ENCODE measurements at places on chromosomes 13 and 19.

DNA sequence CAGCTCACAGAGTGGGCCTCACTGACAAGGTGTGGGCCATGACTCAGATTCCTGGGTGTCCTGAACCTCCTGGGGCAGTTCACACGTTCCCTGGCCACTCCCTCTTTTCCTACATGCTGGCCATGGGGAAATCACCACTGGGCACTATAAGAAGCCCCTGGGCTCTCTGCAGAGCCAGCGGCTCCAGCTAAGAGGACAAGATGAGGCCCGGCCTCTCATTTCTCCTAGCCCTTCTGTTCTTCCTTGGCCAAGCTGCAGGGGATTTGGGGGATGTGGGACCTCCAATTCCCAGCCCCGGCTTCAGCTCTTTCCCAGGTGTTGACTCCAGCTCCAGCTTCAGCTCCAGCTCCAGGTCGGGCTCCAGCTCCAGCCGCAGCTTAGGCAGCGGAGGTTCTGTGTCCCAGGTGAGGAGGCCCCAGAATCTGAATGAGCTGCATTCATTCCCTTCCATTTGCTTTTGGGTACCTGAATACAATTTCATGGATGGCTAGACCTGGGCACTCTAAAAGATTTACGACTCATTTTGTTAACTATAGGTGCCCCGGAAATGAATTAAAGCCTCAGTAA is at the start of gene OLFM4:
OLFM4 (plus strand) TSS at position 177 of the 567 bp plus-strand sequence; CDS start at position 201, 24 bp downstream.
- DNase-seq = no peak

DNA sequence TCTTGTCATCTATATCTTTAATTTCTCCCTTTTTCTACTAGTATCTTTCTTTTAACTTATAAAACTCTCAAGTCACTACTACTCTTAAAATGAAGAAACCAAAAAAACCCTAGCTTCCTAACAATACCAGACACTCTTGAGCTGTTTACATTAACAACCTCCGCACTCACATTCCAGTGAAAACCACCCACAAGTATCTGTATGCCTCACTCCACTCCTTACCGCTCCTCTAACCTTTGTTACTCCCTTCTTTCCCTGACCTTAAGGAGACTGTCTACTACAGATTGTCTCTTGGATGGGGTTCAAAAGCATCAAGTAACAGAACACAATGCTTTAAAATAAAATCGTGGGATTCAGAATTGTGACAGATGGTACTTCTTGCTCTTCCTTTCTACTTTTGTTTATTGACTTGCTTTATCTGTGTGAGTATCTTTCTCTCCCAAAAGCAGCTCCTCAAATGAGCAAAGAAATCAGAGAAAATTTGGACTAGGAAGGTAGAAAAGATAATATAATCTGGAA is 110.0 kb upstream of the FBXL3 start:
- DNase-seq = no peak

DNA sequence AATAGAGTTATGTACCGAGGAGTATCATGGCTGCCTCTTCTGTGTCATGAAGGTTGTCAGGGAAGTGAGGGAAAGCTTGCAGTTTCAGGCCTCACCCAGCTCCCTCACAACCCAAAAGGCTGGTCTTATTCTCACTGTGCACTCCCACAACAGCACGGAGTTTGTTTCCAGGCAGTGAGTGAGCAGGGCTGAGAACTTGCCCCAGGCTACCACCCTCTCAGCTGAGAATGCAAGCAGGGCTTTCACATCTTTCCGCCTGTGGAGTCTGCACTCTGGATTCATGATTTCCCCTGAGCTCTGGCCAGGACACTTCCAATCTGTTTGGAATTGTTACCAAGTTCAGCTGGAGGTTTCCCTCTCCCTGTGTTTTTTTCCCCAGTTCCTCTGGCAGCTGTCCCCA is 2284.7 kb upstream of the PCDH20 start:
- no peak for DNase-seq

DNA sequence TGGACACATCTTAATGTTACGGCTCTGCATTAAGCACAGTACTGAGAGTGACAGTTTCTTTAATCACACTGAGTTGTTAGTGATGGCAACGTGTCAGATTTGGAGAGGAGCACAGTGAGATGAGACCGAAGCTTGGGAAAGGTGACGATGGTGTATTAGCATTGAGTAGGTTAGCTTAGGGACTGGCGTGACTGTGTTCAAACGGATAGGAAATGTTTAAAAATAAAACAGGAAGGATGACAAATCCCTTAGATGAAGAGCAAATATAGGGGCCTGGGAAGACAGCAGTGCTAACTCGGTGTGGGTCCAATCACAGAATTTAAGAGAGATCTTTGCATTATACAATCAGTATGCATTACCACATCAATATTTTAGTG is 384.3 kb downstream of the HS6ST3 start:
- no peak for DNase-seq

- no peak for DNase-seq
These were observed 18.7 kb upstream of the GPR12 start for GRCh38 chr13:26779321-26779720.

- no peak for DNase-seq
These were observed 32.4 kb downstream of the PHF11 start for GRCh38 chr13:49528161-49528560.

- DNase-seq = no peak
These were observed 18.2 kb upstream of the MEIS3 start for GRCh38 chr19:47437500-47437899.

DNA sequence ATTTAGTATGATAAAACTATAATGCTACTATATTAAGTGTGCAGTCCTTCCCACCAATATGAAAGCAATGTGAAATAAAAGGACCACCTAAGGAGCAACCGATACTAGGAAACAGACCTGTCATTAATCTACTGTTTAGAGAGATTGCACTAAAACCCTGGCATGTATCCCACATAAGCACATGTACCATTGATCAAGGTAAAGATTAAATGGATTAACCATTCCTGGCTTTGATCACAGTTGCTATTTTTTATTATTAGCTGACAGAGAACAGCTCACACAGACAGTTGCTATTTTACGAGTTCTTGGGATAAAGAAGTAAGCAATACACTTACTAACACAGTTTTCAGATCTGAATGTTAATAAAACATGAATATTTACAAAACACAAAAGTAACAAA is 57.7 kb upstream of the ZDHHC20 start:
- DNase-seq = no peak

GRCh38 chr19:31254180-31254551 is 95.1 kb downstream of the TSHZ3 start:
- no peak for DNase-seq

- DNase-seq = no peak
These were observed 13.1 kb upstream of the GPR18 start for GRCh38 chr13:99271249-99271648.

GRCh38 chr19:18119013-18119716 is 21.6 kb downstream of the MAST3 start:
- DNase-seq = no peak

DNA sequence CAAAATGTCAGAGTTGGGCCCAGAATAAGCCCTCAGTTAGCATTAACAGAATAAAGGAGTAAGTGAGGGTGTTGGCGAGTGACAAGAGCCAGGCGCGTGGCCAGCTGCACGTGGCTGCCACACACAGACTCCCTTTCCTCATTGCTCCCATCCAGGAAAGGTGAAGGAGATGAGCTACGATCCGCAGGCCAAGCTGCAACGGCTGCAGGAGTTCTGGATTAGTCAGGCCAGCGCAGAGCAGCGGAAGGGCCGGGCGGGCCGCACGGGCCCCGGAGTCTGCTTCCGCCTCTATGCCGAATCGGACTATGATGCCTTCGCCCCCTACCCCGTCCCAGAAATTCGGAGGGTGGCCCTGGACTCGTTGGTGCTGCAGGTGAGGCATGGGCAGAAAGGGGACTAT is 13.2 kb downstream of the DHX34 start:
- no peak for DNase-seq

GRCh38 chr13:50682966-50683365 is 160.5 kb downstream of the DLEU7 start:
- no peak for DNase-seq

DNA sequence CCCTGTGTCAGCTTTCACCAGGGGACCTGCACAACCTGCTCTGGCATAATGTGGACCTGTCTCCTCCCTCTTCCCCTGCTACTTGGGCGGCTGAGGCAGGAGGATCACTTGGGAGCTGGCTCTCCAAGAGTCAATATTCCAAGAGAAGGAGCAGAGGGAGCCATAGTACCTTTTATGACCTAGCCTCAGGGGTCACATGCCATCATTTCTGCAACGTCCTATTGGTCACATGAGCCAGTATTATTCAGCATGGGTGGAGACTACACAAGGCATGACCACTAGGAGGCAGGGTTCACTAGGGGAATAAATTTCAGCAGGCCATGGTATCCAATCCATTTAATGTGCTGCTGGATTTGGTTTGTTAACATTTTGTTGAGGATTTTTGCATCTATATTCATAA is 12.0 kb upstream of the SHFL start:
- DNase-seq = peak; percentile 65
